ENCODE measurements at places on chromosomes 4 and X.

GRCh38 chr4:99361268-99361898 lies 8.8 kb upstream of the ADH1C start:
- no peak for DNase-seq

DNA sequence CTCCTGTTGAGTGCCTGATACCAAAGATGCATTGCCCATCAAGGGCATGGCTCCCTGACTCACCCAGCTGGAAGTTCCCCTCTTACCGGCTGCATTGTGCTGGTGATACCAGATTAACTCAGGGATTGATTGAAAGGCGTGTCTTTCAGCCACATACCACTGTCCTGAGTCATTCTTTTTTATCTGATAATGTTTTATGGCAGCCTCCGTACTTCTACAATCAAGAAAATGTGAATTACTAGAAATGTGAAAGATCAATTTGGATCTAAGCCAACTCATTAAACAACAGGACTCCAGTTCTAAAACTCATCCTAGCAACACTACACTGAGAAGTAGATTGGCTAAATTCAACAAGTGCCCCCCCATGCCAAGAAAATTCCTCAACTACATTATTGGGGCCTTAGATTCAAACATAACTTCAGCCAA lies 40.0 kb downstream of the TXK start:
- DNase-seq = no peak

DNA sequence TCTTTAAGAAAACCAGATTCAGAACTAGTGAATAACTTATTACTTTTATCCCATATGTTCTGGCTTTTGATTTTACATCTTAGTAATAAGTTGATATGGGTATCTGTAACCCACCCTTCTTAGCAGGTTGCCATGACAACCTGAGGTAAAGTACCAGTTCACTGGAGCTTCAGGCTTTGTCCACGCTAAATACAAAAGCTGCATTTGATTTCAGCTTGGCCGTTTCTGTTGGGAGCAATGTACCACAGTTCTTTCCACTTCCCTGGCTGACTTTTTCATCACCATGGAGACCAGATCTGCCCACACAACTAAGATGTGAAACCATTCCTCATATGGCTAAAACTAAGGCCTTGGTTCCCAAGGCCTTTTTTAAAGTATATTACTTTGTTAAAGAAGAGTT lies 26.1 kb downstream of the KLHL34 start:
- no peak for DNase-seq

DNA sequence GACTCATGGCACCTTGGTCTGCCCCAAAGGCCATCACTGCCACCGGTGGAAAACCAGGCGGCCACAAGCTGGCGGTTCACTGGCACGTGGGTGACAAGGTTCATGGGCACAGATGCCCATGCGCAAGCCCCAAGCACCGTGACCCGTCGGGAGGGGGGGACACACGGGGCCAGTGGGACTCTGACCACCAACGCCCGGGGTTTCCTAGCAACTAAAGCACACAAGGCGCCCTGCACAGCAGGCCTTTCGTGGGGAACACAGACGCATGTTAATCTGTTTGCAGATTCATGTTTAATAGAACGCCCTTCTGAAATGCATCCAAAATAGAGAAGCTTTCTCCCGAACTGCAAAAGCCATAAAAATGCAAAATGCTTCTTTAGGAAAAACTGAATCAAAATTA lies 43.9 kb downstream of the FAM53A start:
- DNase-seq = no peak

GRCh38 chr4:78166622-78167021 lies 109.5 kb downstream of the FRAS1 start:
- DNase-seq = no peak

DNA sequence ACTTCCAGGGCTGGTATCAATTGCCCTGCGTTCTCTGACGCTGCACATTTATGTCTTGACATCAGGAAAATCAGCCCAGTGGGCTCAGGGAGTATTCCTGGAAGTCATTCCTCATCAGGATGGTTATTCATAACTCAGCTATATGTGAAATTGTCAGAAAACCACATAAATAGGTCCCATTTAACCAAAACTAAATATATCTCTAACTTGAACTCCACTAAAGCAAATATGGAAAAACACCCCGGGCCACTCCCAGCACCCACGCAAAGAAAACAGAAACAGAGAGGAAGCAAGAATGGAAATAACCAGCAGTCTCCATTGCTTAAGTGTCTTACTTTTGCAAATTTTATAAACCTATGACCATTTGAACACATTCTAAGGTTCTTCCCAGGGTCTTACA lies 112.0 kb downstream of the IRF2 start:
- DNase-seq = no peak

- peak; percentile 92 for DNase-seq
These were observed at the start of gene PIM2 for GRCh38 chrX:48918643-48919340. Gene PIM2, minus strand, starts transcription at chrX:48919024. Its CDS starts 190 bp downstream, at chrX:48918834.

DNA sequence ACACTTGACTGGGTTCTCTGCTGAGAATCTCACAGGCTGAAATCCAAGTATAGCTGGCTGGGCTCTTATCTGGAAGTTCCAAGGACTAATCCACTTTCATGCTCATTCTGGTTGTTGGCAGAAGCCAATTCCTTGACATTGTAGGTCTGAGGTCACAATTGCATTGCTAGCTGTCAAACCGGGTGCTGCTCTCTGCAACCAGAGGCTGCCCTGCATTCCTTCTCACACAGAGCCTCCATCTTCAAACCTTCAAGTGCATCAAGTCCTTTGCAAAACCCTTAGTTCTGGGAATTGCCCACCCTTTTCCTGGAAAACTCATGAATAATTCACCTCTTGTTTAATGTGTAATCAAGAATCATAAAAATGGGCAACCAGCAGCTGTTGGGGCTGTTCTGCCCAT lies 404.2 kb downstream of the KCNIP4 start:
- DNase-seq = no peak

DNA sequence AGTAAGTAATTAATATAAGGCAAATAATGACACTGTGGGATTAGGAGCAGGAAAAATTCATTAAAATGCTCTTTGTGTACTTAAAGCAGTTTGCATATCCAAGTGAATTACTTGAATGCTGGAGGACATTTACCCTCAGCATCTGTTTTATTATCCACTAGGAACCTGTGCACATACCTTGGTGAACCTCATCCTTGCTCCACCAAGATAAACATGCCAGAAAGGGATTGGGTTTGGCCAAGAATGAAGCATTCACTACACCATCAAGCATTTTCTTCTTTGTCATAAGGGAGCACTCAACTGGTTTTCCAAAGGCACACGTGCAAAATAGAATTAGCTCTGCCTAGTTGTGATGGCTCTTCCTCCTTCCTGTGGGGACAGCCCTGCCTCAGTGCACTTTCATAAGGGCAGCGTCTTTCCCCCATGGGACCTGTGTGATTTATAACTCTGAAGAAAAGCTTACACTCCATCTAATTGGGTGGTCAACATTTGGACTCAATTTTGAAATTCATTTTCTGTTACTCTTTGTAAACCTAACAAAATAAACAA lies 291.7 kb downstream of the USP46 start:
- DNase-seq = no peak

- DNase-seq = no peak
These were observed 9.4 kb upstream of the NKX1-1 start for GRCh38 chr4:1415681-1415981.

DNA sequence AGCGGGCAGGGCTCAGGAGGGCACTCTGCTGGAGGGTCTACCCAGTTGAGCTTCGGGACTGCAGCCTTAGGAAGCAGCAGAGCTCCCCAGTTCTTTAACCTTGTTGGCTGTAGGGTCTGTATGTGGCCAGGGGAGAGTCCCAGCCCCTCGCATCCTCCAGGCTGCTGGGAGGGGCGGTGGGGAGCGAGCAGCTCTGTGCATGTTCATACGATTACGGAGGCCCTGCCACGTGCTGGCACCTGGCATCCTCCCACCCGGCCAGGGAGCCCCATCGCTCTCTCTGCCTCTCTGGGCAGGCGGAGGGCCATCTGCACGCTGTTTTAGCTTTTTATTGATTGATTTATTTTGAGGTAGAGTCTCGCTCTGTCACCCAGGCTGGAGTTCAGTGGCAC lies 21.2 kb downstream of the NSG1 start:
- no peak for DNase-seq

- DNase-seq = no peak
These were observed 19.0 kb upstream of the ARHGAP24 start for GRCh38 chr4:85455942-85456341.

GRCh38 chr4:142656178-142656577 lies 189.9 kb downstream of the INPP4B start:
- DNase-seq = no peak

GRCh38 chr4:41939016-41939626 lies 3.9 kb downstream of the TMEM33 start:
- DNase-seq = no peak

DNA sequence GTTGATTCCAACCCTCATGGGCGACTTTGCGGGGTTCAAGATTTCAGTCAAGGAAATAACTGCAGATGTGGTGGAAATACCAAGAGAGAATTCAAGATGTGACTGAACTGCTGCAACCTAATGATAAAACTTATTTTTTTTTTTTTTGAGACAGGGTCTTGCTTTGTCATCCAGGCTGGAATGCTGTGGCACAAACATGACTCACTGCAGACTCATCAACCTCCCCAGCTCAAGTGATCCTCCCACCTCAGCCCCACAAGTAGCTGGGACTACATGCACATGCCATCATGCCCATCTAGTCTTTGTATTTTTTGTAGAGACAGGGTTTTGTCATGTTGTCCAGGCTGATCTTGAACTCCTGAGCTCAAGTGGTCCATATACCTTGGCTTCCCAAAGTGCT lies 19.5 kb upstream of the WDFY3 start:
- DNase-seq = no peak
